ENCODE measurements at places on chromosomes 16 and 17.

DNA sequence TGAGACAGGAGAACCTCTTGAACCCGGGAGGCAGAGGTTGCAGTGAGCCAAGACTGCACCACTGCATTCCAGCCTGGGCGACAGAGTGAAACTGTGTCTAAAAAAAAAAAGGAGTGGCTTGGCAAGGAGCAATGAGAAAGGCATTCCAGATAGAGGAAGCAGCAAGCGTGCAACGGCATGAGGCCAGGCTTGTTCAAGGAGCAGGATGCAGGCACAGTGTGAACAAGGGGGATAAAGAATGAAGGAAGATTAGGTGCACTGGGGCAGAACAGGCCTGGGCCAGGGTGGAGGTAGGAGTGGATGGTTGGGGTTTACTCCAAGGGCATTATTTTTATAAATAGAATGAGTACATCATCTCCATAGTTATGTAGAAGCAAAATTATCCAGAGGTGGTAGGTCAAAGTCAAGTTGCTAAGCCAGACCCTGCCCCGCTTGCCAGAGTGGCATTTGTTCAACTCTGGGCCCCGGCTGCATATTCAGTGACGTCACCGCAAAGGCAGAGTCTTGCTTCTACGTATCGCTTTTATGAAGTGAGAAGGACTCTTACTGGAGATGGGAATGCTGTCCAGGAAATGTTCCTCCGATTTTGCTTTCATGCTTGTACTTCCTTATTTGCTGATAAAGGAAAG lies 100.2 kb downstream of the KATNIP start:
- no peak for DNase-seq

GRCh38 chr16:77843405-77843804 lies 55.0 kb downstream of the VAT1L start:
- no peak for DNase-seq

DNA sequence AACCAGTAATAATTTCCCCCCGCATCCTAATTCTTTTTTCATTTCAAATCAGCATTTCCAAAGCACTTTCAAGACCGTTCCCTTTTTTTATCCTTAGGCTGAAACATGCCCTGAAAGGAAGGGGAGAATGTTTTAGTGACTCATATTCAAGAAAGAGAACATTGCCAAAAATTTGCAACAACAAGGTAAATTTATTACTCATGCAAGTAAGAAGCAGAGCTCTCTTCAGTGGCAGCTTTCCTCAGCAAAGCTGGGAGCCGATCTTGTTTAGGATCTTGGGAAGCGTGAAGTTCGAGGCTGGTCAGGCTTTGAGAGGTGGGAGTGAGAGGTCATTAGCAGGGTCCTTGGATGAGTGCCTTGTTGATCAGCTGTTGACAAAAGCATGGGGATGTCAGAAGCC lies 129.5 kb downstream of the PRKCA start:
- DNase-seq: no peak

DNA sequence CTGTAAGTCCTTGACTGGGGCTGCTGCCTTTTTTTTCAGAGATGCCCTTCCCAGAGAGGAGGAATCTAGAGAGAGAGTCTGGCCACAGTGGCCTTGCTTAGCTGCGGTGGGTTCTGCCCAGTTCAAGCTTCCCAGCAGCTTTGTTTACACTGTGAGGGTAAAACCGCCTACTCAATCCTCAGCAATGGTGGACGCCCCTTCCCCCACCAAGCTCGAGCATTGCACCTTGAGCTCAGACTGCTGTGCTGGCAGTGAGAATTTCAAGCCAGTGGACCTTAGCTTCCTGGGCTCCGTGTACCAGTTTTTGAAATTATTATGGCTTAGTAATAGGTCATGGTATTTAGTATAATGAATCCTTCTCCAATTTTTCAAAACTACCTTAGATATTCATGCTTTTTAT lies 395.4 kb downstream of the NPIPA7 start:
- DNase-seq: no peak

DNA sequence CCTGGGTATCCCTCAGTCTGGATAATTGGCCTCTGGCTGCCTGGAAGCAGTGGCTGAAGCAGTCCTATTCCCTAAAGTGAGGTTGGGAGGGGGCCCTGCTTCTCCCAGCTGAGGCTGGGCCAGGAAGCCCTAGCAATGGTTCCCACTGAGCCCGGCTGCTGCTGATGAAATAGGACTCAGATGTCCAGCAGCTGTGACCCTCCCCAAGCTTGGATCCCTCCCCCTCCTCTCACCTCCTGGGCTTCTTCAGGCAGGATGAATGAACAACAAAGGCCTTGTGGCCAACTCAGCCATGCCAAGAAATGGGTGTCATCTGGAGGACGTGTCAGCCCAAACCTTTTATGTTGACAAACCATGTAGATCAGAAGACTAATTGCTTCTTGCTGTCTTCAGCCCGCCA lies 42.0 kb downstream of the AXIN2 start:
- DNase-seq: no peak

- DNase-seq: no peak
Measured at GRCh38 chr17:31623990-31624389, 232.5 kb downstream of the RAB11FIP4 start.

GRCh38 chr17:28221751-28222414 lies 97.1 kb upstream of the TMEM97 start:
- no peak for DNase-seq

Data from HCT116 (cell line).